ENCODE measurements at places on chromosomes 1 and 21.

DNA sequence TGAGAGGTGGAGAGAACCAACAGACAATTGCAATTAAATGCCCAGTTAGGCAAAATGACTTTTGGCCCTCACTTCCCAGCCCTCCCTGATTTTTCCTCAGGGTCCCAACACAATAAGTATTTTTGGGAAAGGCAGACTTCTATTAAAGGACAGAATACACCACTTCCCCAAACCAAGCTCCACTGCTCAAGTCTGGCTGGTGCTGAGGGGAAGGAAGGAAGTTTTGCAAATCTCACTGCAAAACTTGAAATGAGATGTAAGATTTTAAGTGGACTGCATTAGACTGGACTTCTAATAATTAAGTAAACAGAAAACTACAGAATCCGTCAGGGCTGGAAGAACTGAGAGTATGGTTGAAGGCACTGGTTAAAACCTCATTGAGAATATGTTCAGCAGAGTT lies 32.2 kb upstream of the CD1D start:
- DNase-seq: no peak

DNA sequence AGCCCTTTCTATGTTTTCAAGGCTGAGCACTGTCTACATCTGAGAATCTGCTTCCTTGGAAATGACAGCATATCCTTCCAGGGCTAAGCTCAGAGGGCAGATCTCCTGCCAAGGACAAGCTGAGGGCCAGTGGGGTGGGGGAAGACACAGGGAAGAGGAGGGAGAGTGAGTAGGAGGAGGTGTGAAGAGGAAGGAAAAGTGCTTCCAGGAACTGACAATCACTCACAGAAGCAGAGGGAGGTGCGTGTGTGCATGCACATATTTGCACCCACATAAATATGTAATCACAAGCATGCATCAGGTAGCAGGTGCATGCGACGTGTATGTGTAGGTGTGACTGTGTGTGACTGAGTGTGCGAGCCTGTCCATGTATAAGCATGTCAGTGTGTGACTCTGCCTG lies 43.7 kb upstream of the SCMH1 start:
- DNase-seq: no peak

- no peak for DNase-seq
These were observed 125.2 kb upstream of the PTBP2 start for GRCh38 chr1:96596226-96596922.

DNA sequence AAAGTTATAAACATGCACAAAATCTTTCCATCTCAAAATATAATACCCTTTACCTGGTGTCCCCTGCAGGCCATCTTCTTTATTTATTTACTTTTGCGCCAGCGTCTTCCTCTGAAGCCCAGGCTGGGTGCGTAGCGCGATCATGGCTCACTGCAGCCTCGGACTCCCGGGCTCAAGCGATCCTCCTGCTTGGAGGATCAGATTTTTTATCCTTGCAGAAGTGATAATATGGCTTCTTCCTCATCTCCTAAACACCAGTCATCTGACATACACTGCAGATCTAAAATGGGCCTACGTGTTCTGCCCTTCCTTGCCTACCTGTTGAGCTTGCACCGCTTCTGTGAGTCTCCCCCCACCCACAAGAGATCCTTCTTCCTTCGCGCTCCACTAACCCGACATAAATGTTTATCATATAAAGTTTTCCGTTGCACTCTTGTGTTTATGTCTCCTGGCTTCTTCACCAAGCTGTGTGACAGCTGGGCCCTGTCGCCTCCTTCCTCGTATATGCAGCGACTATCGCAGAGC lies 506 bp upstream of the SRP9 start:
- DNase-seq: no peak

DNA sequence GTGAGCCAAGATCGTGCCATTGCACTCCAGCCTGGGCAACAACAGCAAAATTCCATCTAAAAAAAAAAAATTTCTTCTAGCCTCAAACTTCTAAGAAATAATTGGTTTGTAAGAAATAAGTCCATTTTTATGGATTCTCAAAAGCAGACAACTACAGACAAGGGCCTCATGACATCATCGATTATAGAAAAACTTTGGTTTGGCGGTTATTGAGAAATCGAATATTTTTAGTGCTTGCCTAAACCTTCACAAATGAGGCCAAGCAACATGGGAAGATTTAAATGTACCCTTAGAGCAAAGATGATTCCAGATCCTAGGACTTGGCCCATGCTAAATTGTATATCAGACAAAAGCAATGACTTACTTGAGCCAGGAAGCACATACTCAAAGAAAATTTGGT lies 27.8 kb upstream of the MX1 start:
- DNase-seq: no peak

GRCh38 chr1:209620487-209620884 lies 31.7 kb downstream of the LAMB3 start:
- DNase-seq: no peak

DNA sequence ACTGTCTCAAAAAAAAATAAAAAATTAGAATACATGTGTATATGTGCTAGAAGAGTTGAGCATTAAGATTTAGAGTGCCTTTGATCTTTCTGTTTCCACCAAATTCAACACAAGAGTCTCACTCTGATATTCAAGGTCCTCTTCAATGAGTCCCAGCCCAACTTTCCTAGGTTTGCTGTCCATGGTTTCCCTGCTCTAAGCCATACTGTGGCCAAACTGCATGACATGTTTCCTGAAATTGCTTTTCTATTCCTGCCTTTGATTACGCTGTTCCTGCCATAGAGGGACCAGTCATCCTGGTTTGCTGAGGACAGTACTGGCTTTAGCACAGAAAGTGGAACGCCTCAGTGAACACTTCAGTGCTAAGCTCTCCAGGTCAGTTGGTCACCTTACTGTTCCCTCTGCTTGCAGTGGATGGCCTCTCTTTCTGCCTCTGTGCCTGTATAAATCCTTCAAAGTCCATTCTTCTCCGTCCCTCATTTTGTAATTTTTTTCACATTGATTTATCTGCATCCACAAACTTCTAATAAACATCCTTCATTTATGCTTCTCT lies 305.9 kb upstream of the PROX1 start:
- no peak for DNase-seq
